ENCODE measurements at places on chromosomes 2 and 18.

- no peak for DNase-seq
These were observed 156.4 kb downstream of the CCBE1 start for GRCh38 chr18:59540780-59541179.

- DNase-seq, result peak; percentile 71
These were observed 57.4 kb downstream of the STK39 start for GRCh38 chr2:168189835-168190569.

GRCh38 chr2:239226677-239227581 is 173.9 kb downstream of the HDAC4 start:
- DNase-seq, result no peak

GRCh38 chr2:181948227-181948626 is 37.4 kb upstream of the PPP1R1C start:
- DNase-seq, result no peak

DNA sequence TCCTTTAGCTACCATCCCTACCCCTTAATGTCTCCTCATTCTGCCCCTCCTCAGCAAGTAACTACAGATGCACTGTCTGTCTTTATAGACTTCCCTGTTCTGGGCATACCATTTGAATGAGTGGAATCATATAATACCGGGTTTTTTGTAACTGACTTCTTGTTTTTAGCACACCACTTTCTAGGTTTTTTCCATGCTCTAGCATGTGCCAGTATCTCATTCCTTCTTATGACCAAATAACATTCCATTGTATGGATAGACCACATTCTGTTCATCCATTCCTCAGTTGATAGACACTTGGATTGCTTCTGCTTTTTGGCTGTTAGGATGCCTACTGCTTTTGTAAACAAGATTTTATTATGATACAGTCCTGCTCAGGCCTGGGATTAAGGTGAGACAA is 154.7 kb downstream of the TSN start:
- no peak for DNase-seq

DNA sequence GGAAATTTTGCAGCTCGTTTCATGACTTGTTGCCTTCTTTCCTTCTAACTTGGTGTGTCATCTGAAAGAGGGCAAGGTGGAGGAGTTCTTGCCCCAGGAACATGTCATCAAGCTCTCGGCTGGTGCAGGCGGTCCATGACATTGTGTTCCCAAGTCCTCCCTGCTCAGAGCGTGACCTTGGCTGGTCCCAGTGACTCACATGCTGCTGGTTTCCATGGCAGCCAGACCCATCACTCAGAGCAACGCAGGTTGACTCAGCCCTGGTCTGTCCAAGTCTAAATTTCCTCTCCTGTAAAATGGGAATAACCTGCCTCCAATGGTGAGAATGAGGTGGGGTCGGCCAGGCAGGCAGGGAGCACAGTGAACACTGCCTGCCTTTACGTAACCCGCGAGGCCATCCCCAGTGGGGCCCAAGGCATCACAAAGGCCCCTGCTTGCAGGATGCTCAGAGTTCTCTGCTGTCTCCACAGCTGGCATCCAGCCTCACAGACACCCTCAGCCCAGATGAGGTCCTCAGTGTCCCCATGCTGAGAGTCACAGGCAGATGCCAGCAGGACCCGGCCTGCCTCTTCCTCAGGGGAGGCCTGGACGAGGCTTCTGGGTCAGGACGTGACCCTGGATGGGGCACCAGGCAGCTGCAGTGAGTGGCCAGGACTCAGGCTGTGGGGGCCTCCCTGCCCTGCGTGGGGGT is 143.7 kb downstream of the TPO start:
- no peak for DNase-seq

DNA sequence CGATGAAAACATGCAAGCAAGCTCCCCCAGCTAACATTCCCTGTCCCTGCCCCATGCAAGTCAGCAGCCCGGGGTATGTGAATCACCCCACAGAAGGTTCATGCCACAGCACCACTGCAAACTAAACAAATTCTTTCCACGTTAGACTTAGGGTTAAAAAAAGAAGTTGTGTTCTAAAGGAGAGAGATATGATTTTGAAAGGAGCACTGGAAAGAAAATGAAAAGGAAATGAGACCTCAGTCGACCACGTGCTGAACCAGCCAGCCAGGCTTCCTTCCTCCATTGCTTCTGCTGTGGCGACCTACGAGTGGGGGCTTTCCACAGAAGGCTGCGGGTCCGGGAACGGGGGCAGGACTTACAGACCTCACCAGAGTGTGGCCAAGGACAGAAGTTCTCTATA is 52.0 kb downstream of the ARL4C start:
- DNase-seq, result no peak

DNA sequence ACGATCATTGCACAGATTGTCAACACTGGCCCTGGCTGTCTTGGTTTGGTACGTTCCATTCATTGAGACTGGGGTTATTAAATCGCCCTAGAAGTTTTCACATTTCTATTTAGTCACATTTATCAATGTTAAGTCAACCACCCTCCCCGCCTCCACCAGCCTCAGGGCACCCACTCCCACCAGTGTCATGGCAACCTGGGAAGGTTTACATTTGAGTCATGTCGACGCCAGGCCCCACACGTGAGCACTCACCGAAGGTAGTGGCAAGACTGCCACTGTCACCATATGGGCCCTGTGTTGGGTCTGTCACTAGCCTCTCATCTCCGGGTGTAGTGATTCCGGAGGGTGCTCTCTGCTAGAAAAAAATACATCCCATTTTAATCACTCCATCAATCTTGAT is 194.2 kb downstream of the TWIST2 start:
- peak; percentile 24 for DNase-seq

GRCh38 chr2:39334978-39335377 is 91.2 kb upstream of the CDKL4 start:
- DNase-seq, result no peak

DNA sequence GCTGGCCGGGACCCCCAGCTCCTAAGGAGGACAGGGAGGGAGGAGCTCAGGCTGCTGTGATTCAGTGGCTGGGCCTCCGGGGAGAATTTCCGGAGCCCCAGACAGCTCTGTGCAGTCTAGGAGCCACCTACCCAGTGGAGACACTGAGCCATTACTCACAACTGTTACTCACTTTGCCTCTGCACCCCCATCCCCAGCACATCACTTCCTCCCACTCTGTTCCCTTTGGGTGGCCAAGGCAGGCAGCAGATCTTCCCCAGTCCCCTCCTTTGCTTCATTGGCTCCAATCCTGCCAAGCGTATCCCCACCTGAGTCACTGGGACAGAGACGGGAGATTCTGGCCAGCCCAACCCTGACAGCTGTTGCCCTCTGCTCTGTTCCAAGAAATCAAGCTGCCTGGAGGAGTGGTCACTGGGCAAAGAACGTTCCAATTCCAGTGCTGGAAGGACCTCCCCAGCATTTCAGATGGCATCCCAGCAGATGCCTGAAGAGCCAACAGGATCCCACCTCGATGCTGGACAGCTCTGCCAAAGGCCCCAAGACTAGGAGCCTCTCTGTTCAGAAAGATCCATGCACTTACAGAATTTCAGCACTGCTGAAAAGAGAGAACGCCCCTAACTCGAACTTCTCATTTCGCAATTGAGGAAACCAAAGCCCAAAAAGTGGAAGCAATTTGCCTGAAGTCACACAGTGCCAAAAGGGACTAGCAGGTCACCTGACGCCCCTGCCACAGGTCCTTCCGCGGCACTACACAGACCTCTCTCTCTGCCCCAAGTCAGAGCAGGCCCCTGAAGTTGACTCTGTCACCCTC is 68.3 kb downstream of the TNS1 start:
- DNase-seq, result peak; percentile 83

- no peak for DNase-seq
These were observed 48.6 kb downstream of the SLC8A1 start for GRCh38 chr2:40403233-40403836.

DNA sequence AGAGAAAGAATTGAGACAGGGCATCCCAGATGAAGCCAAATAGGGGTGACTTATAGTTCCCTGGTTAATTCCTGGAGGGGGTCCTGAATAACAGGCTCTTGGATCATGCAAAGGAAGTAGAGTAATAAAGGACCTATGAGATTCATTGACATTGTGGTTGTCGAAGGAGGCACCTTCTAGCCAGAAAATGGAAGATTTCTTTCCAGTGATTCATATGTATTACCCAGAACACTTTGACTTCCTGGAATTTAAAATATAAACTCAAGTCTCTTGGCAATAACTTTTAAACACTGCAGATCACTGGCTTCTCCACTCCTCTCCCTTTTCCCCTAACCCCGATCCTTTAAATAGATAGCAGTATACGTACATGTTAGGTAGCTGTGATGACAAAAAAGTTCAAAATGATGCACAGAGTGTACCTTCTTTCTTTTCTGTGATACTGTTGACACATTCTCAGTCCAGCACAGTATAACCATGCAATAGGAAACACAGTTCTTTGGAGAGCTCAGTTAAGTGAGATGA is 211.8 kb downstream of the LTBP1 start:
- DNase-seq, result no peak

- no peak for DNase-seq
These were observed 641.7 kb downstream of the CBLN2 start for GRCh38 chr18:71902482-71902881.

DNA sequence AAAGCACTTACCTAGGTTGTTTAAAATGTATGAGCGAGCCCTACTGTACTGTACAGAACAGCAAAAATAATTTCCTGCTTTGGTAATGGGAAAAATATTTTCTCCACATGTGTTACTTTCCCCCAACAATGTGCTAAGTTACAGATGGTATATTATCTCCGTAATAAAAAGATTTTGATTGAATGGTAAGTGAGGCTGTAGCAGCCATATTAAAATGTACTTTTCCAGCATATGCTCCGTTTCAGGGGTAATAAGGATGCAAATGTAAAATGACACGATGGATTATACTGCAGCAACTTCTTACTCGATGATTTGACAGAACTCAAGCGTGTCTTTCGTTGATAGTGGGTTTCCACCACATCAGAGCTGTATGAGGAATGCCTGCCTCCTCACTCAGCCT is 50.5 kb downstream of the OSBPL6 start:
- DNase-seq, result no peak

DNA sequence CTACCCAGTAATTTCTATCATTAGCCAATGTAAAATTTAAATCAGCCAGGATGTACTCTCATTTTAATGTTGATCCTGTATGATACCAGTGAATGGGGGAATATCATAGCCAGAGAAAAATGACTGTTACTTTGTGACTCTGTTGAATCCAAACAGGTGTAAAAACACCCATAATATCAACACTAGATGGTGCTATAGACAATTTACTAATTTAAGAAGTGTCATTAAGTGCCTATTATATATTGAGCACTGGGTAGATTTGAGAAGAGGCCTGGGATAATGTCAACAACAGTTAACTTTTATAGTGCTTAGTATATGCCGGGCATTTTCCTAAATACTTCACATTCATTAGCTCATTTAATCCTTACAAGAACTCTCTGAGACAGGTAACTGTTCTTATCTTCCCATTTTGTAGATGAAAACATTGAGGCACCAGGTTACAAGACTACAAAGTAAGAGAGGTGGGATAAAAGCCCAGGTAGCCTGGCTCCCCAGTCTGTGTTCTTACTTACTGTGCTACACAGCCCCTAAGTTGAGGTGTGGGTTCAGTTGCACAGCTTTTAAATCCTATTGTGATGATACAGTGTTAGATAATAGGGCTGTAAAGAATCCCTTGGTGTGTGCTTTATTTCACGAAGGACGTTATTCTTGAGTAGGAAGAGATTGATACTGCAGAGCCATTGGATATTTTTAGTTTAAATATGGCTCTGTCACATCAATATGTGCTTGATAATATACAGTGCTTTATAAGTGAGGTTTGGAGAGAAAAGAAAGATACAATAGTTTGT is 325.5 kb downstream of the AGPS start:
- DNase-seq, result no peak
